ENCODE measurements at places on chromosomes 2 and 18.
A peak's percentile ranks its signal among the peaks of the same experiment; 100 is the strongest.

DNA sequence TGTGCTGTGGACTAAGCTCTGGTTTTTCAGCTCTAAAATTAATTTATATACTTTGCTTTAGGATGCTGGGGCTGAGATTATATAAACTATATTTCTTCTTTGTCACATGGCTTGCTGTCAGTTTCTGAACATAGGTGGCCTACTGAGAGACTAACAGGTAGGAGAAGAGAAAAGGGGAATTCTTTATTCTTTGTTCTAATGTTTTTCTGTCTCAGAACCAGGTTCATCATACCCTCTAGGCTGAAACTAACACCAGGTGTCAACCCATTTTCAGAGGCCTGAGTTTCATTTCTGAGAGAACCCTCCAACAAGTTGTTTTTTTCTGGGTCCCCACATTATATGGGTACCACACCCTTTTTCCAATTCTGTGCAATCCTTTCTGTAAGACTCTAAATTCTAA lies 843.6 kb downstream of the TRIB2 start:
- no peak for DNase-seq

DNA sequence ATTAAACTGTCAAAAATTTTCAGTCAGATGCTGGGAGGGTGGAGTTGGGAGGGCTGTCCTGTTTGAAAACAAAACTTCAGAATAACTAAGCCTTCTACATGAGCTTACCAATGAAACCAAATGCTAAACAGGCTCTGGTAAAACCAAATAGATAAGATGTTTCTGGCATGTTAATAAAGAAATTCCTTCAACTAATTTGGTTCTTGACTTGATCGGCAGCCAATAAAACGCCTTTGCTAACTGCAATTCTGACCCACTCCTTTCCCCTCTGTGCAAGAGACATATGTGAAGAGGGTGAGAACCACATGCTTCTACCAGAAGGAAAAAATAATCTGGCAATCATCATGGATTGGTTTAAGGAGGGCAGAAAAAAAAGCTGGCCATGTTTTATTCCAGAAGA lies 20.9 kb downstream of the MAP4K3 start:
- no peak for DNase-seq

DNA sequence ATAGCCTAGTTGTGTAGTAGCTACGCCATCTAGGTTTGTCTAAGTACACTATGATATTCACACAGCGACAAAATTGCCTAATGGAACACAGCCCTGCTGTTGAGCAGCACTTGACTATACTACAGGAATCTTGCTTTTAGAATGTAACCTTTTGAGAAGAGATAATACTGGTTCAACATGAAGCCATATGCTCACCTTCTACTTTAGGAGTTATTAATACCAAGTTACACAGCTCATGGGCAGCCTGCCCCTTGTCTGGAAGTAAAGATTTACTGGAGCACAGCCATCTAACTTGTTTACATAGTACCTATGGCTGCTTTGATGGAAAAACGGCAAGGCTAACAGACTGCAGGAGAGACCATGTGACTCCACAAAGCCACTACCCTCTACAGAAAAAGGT lies 174.8 kb downstream of the DYM start:
- no peak for DNase-seq

DNA sequence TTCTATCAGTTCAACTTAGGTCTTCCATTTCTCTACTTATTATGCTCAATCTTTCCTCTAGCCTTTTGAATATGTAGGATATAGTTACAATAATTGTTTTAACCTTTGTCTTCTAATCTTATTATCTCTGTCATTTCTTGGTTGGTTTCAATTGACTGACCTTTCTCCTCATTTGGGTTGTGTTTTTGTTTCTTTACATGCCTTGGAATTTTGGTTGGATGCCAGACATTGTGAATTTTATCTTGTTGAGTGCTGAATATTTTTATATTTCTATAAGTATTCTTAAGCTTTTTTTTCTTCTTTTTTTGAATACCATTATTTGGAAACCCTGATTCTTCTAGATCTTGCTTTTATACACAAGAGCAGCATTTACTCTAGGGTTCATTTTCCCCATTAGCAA lies 30.7 kb upstream of the TMEM247 start:
- no peak for DNase-seq

- no peak for DNase-seq
Measured at GRCh38 chr18:79645291-79645983, 34.2 kb upstream of the CTDP1 start.

DNA sequence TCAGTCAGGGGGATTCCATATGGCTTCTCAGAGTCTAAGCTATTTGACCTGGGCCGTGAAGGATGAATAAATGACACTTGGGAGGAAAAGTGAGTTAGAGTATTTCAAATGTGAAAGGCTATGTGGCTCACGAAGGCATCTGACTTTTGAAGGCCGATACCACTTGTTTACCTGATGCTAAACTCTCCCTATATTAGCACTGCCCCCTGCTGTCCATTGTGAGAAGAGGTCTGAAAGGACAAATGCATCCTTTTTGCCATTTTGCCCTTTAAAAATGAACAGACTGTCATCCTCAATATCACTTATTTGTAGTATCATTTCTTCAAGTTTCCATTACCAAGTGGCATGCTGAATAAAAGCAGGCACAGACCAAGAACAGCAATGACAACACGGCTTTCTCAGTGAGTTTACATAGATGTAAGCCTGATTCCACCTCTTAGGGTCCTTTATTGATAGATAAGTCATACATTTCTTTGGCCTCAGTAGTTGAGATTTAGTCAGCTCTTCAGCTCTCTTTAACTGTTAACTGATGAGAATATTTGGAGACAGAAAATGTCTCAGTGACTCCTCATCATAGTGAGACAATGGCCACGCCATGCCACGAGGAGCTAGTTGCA lies 40.1 kb downstream of the DOCK10 start:
- peak; percentile 53 for DNase-seq

DNA sequence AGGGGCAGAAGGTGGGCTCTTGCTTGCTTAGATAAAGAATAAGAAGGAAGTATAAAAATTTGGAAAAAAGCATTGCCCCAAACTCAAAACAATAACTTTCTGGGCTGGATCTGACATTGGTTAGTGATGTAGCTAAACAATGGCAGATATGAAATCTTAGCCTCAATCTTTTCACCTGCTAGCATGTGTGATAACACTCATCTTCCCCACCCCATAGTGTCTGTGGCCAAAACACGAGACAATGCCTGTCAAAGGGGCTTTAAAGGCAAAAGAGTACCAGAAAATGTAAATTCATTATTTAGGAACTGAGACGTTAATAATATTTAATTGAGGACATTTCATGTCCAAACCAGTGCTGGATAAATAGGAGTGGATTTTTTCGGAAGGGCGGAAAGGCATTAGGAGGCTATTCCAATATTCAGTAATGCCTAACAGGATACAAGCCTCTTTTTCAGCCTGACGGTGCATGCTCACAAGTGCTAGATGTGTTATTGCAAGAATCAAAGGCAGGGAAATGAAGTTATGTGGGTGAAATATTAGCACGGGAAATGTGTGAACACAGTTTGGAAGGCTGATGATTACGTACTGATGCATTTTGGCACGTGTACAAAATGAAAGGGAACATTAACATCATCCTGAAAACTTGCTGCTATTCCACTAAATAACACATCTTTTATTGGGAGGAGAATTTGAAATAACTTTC lies 395.7 kb downstream of the GALR1 start:
- DNase-seq, result no peak

GRCh38 chr18:22609642-22610041 lies 191.9 kb upstream of the CTAGE1 start:
- no peak for DNase-seq

DNA sequence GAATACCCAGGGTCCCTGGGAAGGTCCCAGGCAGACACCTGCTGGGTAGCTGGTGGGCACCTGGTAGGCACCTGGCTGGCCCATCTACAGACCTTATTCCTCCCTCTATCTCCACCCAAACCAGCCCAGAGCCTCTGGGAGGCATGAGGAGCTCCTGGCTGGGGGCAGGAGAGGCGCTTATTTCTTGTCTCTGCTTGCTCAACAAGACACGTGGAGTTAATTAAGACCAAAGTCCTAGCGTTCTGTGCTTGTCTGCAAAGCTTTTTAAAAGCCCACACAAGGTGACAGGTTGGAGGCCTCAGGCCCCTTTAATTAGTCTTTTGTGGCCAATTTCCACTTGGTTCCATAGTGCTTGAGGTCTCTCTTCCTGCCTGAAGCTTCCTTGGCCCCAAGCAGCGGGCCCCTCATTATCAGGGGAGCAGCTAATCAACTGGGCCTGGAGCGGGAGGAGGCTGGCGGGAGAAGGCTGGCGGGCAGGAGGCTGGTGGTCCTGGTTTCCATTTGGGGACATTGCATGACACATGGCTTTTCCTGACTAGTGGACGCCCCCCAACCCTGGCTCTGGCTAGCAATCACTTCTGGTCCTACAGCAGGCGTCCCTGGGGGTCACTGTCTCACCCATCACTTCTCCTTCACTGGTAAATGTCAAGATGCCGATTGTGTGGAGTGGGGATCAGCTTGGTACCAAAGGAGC lies 65.4 kb upstream of the HDAC4 start:
- no peak for DNase-seq

GRCh38 chr2:208042450-208042849 lies 17.1 kb upstream of the PLEKHM3 start:
- DNase-seq, result no peak

DNA sequence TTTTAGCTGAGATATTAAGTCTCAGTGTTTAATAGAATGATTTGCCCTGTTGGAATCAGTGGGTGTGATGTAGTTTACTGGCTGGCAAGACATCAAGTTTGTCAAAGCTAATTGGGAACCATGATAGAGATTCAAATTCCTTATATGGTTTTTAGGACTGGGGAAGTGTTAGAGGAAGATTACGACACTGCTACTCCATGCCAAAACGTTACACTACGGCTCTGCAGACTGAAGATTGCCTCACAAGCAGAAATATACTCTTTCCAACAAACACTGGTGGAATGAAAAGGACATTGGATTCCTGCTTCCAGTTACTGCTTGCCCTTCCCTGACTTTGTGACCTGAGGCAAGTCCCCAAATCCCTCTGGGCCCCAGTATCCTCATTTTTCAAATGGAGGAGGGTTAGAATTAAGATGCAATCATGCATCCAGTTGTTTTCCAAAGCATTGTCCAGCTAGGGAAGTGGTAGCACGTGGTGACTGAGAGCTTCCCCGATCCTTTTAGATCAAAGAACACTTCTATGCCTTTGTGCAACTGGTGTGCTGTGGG lies 147.6 kb downstream of the CDC42EP3 start:
- DNase-seq, result peak; percentile 60

DNA sequence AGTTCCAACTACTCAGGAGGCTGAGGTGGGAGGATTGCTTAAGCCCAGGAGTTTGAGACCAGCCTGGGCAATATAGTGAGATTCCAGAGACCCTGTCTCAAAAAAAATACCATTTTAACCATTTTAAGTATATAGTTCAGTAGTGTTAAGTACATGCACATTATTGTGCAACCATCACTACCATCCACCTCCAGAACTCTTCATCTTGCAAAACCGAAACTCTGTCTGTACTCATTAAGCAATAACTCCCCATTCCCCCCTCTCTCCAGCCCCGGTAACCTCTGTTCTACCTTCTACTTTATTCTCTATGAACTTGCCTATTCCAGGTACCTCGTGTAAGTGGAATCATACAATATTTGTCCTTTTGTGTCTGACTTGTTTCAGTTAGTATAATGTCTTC lies 86.4 kb downstream of the GFPT1 start:
- DNase-seq, result peak; percentile 32
